ENCODE measurements at places on chromosomes 2 and 18.

- DNase-seq: no peak
Measured at GRCh38 chr2:229422063-229422462, 151.0 kb upstream of the PID1 start.

- peak; percentile 33 for DNase-seq
Measured at GRCh38 chr2:241065355-241065803, 36.7 kb downstream of the MTERF4 start.

- DNase-seq: no peak
Measured at GRCh38 chr2:150572194-150572766, 84.8 kb upstream of the RND3 start.

GRCh38 chr2:48558456-48558855 lies 28.5 kb downstream of the STON1 start:
- no peak for DNase-seq

DNA sequence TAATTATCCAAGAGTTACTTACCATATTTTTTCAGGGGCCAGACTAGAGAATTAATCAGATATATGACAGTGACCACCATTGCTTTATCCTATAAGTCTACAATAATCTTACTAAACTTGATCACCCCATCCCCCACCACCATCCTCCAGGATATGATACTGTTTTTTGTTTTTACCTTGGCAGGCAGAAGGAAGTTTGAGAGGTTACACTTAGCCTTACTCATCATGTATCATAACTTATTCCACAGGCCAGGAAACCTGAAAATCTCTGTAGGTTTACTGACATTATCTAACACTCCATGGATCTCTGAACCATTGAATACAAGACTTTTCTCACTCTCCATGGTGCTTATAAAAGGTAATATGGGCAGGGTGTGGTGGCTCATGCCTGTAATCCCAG lies 602.7 kb downstream of the KCNJ3 start:
- DNase-seq: no peak

GRCh38 chr18:47174545-47175116 lies 1.5 kb downstream of the IER3IP1 start:
- DNase-seq: peak; percentile 2

GRCh38 chr2:187504312-187504921 lies 49.8 kb downstream of the TFPI start:
- DNase-seq: no peak

DNA sequence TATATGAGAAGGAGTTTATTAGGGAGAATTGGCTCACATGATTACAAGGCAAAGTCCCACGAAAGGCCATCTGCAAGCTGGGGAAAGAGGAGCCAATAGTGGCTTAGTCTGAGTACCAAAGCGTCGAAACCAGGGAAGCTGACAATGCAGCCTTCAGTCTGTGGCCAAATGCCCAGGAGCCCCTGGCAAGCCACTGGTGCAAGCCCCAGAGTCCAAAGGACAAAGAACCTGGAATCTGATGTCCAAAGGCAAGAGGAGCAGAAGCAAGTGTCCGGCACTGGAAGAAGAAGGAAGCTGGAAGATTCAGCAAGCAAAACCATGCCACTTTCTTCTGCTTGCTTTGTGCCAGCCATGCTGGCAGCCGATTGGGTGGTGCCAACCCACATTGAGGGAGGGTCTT lies 74.3 kb upstream of the NPAS2 start:
- DNase-seq: no peak

DNA sequence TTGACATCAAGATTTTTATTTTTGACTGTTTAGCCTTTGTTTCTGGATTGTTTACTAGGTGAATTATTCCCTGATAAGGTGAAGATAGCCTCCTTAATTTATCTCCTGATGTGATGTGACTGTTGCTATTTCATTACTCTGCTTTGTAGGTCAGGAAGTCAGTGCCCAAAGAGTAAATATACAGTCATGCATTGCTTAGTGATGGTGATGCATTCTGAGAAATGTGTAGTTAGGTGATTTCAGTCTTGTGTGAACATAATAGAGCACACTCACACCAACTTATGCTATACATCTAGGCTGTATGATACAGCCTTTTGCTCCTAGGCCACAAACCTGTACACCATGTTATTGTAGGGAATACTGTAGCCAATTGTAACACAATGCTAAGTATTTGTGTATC lies 102.4 kb upstream of the THUMPD2 start:
- no peak for DNase-seq

DNA sequence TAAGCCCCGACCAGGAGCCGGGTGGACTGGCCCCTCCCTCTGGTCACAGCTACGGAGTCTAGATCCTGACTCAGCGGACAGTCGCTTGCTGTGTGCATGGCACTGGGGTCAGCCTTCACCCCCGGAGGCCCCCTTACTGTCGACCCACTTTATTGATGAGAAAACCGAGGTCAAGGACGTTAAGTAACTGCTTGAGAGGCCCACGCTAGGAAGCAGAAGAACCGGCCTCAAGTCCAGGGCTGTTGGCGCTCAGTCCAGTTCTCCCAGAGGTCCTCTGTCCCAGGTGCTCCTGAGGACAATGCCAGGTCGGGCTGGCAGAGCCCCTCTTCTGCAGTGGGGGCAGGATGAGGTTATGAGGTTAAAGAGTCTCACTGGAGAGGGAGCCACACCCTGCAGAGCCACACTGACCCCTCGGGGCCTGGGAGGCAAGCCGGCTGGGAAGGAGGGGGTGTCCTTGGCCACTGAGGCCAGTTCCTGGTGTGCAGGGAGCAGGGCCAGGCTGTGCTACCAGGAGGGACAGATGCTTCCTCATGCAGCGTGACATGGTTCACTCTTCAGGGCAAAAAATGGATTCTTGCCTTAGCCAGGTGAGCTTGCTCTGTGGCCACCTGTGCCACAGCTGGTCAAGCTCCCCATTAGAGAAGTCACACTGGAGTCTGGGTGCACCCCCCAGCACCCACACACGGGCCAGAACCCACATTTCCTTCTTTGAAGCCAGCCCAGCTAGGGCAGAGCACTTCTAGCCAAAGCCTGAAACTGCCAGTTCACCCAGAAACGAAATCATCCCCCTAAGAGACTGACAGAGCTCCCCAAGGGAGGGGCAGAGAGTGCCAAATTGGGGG lies 47.3 kb upstream of the HPCAL1 start:
- DNase-seq: no peak

DNA sequence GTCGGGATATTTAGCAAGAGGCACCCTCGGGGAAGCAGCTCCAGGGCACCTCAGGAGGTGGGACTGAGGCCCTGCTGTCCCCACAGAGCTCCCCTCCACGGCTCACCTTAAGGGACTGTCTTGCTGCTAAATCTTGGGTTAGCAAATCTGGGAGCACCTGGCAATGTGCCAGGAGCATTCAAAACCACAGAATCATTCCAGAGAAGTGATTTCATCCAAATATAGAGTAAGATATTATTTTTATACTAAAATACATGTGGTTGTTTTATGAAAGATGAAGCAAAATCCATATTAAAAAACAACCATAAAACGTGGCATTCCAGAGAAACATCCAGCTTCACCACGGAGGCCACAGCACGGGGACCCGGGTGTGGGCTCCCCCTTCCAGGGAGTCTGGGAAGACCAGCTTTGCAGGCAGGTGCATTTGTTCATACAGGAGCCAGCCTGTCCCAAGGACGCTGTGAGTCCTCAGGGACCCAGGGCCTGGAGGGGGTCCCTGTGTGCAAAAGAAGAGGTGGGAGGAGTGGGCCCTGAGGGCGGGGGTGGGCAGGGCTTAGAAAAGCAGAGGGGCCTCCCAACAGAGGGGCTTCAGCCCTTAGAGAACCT lies 16.3 kb downstream of the HS1BP3 start:
- DNase-seq: no peak

GRCh38 chr18:9426753-9427152 lies 48.6 kb upstream of the RALBP1 start:
- no peak for DNase-seq

DNA sequence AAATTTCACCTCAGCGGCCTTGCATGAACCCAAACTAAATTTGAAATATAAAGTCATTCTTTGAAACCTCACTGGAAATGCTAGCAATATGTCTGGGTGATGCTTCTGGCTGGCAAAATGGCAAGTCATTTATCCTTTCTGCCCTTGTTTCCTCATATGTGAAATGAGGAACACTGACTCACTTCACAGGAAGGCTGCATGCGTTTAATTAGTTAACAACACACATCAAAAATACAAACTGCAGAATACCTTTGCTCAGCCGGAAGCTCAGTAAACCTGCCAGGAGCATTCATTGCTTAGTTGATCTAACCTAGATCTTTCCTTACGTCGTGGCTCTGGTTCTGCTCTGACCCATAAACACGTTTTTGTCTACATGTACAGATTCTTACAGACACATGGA lies 214.2 kb upstream of the ACVR2A start:
- DNase-seq: no peak

DNA sequence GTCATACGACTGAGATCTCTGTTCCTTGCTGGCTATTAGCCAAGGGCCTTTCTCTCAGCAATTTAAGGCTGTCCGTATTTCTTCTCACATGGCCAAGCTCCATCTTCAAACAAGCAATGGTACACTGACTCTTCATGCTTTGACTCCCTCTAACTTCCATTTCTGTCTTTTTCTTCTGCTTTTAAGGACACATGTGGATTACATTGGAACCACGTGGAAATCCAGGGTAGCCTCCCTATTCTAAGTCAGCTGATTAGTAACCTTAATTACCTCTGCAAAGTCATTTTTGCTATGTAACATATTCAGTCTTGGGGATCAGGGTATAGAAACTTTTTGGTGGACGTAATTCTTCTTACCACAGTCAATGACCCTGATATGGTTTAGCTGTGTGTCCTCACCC lies 41.5 kb upstream of the ZNF396 start:
- no peak for DNase-seq

- DNase-seq: no peak
Measured at GRCh38 chr2:148616662-148617061, 27.9 kb upstream of the EPC2 start.

DNA sequence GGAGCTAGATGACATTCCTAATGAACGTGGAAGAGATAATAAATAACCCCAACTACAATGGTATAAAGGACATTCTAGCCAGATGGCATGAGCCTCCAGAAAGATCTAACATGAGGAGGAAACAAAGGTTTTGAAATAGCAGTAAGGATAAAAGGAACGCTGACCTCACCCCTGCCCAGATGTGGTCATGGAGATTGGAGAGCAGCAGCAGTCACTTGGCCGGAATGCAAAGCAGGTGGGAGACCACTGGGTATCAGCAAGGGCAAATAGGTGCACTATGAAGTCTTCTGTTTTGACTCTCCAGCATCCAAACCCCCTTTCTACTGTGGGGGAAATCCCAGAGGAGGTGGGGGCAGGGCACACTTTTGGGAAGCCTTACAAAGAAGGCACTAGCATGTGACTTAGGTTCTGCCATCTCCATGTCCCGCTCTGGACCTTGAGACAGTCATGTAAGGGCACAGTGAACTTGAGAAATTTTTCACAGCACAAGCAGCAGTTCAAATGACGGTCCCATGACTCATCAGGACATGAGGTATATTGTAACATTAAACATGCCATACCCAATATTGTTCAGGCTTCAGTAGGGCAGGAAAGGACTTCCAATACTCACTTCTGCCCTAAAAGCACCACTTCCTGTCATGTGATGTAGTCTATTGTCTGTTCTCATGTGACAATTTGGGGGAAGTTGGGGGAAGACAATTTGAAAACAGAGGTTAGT lies 55.2 kb downstream of the METTL4 start:
- no peak for DNase-seq

- no peak for DNase-seq
Measured at GRCh38 chr2:72738096-72738495, 87.7 kb downstream of the EXOC6B start.

GRCh38 chr2:205001300-205001966 lies 456.2 kb downstream of the PARD3B start:
- no peak for DNase-seq

- DNase-seq: no peak
Measured at GRCh38 chr2:173271825-173272224, 82.8 kb upstream of the CDCA7 start.

DNA sequence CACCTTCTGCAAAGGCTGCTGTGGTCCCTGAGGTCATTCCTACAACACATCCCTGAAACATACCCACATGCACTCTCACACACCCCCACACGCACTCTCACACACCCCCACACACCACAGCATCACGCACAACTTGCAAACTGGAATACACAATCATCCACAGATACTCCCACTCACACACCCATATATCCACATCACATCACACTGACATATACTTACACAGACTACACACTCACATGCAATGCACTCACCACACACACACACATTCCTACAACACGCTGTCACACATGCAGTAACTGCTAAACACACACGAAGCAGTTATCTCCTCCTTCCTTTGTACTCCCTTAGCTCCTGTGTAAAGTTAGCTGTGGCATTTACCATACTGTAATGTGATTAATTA lies 57.1 kb upstream of the PKDCC start:
- no peak for DNase-seq

DNA sequence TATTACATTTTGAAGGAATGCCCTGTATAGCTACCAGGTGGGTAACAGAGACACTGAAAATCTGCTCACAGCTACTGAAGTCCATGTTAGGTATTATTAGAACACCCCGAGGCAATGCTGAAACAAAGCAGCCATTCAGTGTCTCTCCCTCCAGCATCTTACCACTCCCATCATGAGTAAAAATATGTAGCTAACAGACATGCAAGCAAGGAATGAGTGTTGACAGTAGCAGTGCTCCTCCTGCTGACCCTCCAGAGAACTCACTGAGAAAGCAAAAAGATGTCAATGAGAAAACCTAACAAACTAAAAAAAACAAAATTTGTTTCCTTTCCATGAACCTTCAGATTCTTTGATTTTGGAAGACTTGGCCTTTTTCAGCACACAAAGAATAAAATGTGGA lies 393.9 kb downstream of the LRRTM1 start:
- no peak for DNase-seq

GRCh38 chr2:172905937-172906811 lies 169.5 kb upstream of the MAP3K20 start:
- DNase-seq: no peak

DNA sequence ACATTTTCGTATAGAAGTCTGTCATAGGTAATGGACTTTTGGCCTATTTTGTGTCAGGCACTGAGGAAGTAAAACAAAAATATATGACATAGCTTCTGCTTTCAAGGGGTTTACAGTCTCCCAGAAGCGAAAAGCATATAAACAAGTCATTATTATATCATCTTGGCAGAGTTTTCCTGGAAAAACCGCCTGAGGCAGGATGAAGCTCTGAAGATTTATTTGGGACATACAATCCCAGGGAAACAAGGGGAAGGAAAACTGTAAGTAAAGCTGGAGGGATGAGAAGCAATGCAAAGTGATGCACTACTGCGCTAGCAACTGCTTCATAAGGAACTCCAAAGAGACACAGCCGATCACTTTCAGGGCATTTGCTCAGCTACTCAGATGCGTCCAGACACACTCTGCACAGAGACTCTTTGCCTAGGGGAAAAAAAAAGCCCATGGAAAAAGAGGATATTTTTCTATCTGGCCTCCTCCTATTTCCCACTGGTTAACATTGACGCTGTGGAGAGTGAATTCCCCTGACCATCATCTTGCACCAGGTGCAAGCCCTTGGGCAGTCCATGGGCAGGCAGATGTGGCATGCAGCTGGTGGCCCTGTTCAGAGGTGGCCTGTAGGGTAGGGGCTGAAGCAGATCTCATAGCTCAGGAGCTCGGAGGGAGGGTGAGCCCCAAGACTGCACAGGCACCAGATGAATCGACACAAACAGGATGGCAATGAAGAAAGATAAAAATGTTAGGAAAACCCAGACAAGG lies 158.1 kb downstream of the METTL4 start:
- no peak for DNase-seq

GRCh38 chr2:2183176-2183575 lies 147.9 kb downstream of the MYT1L start:
- DNase-seq: no peak
